ENCODE measurements at places on chromosomes 3 and 15. TPM values are rescaled to one million over a fixed set of nuclear protein-coding genes. Genes with fewer than 3 reads are reported as not detected.

GRCh38 chr3:56782215-56782614 is 19.5 kb downstream of the ARHGEF3 start:
- no peak for DNase-seq

- peak; percentile 60 for DNase-seq
These were observed 94.7 kb downstream of the IL5RA start for GRCh38 chr3:3015185-3016089.

DNA sequence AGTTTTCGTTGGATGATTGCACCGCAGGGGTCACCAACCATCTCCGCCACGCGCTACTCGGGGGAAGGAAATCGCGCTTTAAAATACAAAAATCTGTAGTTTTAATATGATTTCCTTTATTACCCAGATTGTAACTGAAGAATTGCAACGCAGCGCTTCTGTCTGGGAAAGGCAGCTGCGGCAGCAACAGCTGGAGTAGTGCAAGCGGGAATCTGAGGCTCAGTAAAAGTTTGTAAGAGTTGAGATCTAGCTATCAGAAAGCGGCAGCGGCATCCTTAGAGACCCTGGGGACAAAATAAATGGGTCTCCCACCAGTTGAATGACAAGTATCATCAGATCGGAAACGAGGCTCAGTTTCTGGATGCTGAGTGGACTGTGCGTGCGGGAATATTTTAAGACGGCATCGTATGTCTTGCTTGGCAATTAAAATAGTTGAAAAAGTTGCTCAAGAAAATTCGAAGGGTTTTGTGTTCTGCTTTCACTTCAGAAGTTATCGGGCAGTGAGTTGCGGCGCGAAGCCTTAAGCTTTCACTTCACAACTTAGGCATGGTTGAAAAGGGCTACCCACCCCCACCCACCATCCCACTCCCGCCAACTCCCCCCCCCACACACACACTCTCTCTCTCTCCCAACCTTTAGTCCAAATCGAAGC is 2.7 kb downstream of the MECOM start:
- no peak for DNase-seq

DNA sequence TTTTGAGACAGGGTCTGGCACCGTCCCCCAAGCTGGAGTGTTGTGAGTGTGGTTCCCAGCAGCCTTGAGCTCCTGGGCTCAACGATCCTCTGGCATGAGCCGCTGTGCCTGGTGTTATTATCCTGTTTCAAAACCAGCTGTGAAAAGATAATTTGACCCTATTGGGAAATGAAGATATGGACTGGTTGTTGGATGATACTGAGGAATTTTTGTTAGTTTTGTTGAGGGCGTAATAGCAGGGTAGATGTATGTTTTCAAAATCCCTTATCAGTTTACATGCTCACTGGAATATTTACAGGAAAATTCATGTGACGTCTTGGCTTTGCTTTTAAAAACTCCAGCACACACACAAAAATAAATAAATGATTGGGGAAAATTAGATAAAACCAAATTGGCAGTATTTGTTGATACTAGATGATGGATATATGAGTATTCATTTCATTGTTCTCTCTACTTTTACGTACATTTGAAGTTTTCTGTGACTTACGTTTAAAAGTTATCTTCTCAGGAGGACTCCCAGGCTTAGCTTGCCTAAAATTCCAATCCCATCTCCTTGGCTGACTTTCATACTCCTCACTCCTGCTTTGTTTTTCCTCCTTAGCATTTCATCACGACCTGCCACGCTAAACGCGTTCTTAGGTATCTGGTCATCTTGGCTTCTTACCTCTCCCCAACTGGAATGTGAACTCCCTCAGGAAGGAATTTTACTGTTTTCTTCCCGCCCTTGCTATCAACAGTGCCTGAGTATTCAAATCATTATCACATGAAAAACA is 56.8 kb upstream of the TFRC start:
- DNase-seq, result no peak

GRCh38 chr15:88603885-88604284 is 17.3 kb upstream of the AEN start:
- DNase-seq, result no peak

GRCh38 chr15:75309711-75310110 is 26.2 kb upstream of the COMMD4 start:
- DNase-seq, result no peak

- DNase-seq, result no peak
These were observed 922 bp upstream of the TAMM41 start for GRCh38 chr3:11847607-11848006.

DNA sequence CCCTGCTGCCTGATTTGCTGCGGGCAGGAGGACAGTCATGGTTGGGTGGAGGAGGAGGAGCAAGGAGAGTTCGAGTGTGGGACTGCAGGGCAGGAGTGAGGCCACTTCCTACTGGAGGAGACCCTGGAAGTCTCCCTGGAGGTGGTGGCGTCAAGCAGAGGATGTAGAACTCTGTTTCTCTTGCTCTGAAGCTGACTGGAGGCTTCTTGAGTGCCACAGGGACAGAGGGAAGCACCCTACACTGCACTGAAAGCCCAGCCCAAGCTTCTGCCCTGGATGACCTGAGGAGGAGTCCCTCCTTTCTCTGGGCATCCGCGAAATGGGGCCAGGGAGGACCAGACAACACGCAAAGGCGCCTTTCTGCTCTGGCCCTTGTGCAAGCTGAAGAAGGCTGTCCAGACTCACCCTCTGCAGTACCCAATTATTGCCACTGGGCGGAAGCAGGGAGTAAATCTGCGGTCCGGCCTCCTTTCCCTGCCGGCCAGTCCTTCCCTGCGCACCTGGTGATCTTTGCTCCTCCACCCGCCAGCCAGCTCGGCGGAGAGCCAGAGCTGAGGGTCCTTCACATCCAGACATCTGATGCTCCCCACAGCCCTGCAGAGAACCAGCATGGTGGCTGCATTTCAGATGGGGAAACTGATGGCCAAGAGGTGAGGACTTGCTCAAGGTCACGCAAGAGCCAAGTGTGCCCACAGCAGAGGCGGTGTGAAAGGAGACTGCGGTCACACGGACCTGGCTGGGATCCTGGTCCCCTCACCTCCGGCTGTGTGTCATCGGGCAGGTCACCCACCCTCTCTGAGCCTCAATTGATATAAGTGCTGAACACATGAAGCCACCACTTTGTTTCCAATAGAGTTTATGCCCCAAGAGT is 207.1 kb downstream of the TBC1D2B start:
- DNase-seq, result peak; percentile 53

DNA sequence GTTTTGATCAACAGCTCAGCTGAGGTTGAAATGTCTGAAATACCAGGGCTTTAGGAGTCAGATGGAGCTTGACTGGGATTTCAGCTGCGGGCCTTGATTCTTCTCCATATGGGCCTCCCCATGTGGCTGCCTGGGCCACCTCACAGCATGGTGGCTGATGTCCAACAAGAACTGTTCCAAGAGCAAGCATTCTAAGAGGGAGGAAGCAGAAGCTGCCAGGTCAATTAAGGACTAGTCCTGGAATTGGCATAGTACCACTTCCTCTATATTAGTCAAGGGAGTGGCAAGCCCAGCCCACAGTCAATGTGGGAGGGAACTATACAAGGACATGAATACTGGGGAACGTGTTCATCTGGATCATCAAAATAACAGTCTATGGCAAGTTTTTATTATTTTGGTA is 181.7 kb upstream of the ANKRD28 start:
- no peak for DNase-seq

GRCh38 chr3:26840272-26840870 is 217.8 kb downstream of the LRRC3B start:
- DNase-seq, result no peak

DNA sequence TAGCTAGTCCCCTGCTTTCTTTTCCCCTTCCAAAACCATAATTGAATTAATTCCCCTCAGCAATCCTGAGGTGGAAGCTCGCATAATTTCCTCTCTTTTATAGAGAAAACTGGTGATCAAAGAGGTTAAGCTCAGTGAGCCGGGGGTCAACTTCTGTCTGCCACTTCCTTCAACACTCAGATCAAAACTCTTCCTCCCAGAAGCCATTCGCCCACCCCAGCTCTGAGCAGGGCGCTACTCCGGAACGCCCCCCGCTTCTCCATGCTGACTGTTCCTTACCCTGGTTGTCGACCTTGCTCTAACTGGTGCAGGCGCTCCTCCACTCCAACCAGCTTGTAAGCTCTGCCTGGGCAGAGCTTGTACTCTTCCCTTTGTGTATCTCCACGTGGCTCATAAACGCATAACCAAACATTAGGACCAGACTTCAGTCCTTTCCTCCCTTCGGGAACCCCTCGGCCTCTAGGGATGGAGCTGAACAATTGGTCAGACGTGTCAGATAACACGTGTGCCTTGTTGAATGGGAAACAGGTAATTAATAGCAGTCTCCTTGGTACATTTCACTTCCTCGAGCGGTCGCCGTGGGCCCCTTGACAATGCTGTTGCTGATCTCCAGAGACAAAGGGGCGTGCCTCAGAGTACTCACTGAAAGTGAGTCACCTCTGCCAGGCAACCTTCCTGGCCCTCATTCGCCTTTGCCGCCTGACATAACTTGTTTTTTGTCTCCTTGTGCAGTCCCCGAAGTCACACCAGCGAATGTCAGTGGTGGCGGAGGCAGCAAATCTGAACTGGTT is 71.8 kb downstream of the IL5RA start:
- no peak for DNase-seq

DNA sequence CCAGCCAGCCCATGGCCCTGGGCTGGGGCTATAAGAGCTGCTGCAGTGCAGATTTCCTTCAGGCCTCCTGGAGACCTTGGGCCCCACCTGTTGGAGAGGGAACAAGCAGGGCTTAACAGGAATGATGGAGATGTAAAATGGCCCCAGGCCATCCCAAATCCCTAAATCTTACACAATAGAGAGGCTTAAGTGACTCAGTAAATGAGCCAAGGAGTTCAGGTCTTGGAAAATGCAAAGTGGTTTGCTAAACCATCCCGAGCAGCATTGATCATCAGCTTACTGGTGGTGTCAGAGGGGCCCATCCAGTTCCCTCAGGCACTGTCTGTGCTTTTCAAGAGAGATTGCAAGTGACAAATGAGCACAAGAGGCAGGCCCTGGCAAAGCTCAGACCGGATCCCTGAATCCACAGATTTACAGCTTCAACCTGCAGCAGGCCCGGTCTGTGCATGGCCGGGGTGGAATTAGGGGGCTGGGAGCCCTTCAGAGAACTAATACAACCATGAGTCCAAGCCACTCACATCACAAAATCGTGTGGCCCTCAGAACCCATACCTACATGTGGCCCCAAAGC is 325.4 kb downstream of the UACA start:
- no peak for DNase-seq

DNA sequence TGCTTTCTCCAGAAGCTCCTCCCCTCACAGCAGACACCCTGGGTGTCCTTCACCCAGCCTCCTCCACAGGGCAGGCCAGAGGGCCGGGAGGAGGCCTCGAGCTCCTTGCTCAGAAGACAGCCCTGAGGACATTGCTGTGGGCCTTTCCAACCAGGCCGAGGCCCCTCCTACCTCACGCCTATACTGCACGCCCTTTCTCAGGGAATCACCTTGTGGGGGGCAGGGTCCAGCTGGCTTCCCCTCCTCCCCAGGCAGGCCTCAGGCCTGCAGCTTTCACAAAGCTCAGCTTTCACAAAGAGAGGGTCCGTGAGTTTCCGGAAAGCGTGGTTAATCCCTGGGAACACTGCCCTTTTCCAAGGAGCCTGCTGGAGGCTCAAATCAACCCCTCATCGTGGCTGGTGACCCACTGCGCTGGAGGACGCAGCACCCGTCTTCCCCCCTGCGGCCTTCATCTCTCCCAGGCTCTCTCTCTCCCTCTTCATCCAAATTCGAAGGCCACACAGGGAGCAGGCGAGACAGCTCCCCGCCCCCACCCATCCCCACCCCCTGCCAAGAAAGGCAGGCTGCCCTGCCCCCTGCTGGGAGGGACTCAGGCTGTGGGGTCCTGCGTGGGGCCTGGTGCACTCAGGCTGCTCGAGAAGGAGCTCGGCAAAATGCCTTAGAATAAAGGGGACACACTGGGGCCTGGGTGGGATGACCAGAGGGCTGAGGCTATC is 79.4 kb downstream of the OCA2 start:
- DNase-seq, result peak; percentile 50

- DNase-seq, result no peak
These were observed 39.6 kb upstream of the ITGA11 start for GRCh38 chr15:68471541-68471940.

DNA sequence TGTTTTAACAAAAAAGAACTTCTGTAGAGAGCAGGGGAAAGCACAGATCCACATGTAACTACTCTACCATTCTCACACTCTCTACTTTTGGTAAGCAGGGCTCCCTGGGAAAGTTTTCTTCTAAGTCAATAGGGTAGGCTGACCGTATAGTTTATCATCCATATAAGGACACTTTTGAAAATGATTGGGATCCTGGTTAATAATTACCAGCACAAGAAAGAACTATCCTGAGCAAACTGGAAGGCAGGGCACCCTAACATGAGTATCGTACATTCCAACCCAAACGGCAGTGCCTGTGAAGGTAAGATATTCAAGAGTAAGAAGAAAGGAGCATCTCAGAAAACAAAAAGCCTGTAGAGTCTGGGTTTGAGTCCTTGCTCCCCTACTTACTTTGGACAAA is 22.1 kb downstream of the SUSD5 start:
- no peak for DNase-seq

DNA sequence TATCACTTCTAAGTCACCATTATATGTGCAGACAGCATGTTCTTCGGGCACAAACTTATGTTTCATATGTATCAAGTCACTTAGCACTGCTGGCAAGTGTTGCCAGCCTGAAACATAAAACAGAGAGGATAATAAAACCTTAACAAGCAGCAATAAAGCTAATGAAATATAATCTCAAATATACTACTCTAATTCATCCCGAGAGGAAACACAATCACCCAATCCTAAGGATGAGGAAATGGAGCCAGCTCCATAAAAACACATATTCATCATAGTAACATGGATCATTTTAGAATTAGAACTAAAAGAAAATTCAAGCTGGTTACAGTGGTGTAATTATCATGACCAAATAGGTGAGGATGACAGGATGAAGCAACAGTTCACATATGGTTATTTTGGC is 1072.7 kb downstream of the EPHA3 start:
- DNase-seq, result no peak

DNA sequence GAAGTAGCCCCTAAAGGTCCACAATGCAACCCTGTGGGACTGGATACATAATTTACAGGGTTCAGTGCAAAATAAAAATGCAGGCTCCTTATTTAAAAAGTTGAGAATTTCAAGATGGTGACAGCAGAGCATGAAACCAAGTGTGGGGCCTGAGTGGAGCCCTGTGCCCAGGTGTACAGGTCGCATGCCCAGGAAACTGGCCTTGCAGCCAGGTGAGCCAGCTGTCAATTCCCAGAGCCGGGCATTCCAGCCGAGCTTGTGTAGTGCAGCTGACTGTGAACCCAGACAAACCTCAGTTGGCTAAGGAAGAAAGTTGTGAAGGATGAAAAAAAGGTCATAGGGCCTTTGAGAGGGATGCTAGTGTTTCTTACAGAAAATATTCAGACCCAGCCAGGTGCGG is 27.6 kb downstream of the POPDC2 start:
- no peak for DNase-seq

RPL29 gene
- total RNA-seq, result 854 TPM

SUSD5 gene
- 1.8 TPM for total RNA-seq

POPDC2 gene
- 3.4 TPM for total RNA-seq

ACSBG1 gene
- not detected for total RNA-seq

LMLN gene
- total RNA-seq, result 9.7 TPM

GOLGA8O gene
- 1.4 TPM for total RNA-seq

DPPA4 gene
- not detected for total RNA-seq

EFCC1 gene
- total RNA-seq, result 2.7 TPM

CHRNA3 gene
- 0.10 TPM for total RNA-seq

EOMES gene
- total RNA-seq, result 0.26 TPM

EID1 gene
- 91.5 TPM for total RNA-seq

HYAL1 gene
- 41.3 TPM for total RNA-seq
